NCI-H1092 treated with DMSO at 0.1 percent for 48 hours (cell line): ENCODE measurements at places on chromosomes 3 and 15.

DNA sequence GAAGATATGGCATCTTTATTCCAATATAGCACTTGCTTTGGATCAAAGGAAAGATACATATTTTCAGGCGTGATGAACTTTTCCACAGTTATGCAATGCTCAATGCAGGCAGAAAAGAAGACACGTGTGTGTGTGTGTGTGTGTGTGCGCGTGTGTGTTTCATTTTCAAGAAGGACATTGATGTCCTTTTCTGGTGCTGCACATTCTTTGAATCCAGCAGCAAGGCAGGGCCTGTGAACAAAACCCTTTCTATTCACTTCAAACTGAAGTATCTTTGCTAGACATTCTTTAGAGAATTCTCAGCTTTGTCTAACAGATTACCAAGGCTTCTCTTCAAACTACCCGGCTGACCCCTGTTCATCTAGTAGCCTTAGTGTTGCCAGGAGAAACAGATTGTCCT, 124.6 kb downstream of the CD47 start:
- no peak for DNase-seq

- peak; percentile 79 for DNase-seq
These were observed 376.5 kb downstream of the MECOM start for GRCh38 chr3:169286992-169287391.

DNA sequence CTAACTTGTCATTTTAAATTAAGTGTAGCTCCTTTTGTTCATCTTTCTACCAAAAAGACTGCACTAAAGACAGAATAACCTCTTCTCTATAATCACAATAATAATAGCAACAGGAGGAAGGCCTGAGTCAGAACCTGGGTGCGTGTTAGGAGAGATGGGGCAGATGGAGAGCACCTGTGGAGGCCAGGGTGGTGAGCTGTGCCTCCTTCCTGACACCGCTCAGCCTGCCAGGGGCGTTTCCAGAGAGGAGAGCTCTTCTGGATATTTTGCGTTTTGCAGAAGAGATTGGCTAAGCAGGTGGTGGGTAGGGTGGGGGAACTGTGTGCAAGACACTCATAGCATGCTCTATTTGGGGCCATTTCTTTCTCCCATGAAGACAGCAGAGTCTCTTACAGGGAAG, 83.5 kb downstream of the MEGF11 start:
- no peak for DNase-seq

- no peak for DNase-seq
These were observed 117.0 kb downstream of the SATB1 start for GRCh38 chr3:18308096-18308650.

- no peak for DNase-seq
These were observed 39.8 kb upstream of the GMNC start for GRCh38 chr3:190902292-190902691.
